Natural killer cell treated with Interleukin-12 subunit alpha and Interleukin-12 subunit beta and Interleukin-15 and Interleukin-18, amount 100 ng/mL, for 72 hours (primary cell): ENCODE measurements at places on chromosomes 2 and 18.

GRCh38 chr2:191895743-191896142 lies 48.9 kb upstream of the CAVIN2 start:
- no peak for DNase-seq

DNA sequence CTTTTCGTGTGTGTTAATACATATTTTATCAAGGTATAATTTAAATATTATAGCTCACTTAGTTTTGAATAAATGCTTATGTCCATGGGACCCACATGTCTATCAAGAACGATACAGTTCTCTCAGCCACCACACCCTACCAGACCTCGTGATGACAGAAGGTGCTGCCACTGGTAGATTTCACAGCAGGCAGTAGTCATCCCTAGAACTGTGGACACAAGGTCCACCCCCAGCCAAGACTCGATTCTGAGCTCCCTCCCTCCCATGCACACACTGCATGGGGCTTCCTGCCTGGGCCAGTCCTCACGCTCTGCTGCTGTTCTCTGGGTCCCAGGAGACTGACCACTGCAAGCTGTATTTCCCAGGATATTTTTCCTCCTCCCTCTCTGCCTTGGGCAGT lies 26.5 kb upstream of the CREB1 start:
- peak; percentile 64 for DNase-seq

DNA sequence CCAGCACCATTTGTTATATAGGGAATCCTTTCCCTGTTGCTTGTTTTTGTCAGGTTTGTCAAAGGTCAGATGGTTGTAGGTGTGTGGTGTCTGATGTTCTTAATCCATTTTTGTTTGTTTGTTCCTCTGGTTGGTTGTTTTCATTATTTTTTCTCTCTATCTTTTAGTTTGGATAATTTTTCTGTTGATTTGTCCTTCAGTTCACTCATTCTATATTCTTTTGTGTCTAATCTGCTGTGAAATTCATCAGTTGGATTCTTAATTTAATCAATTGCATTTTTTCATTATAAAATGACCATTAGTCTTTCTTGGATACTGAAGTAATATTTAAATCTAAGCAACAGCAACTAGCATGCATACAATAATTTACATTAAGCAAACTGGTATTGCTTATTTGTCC lies 206.7 kb upstream of the TRIB2 start:
- no peak for DNase-seq

DNA sequence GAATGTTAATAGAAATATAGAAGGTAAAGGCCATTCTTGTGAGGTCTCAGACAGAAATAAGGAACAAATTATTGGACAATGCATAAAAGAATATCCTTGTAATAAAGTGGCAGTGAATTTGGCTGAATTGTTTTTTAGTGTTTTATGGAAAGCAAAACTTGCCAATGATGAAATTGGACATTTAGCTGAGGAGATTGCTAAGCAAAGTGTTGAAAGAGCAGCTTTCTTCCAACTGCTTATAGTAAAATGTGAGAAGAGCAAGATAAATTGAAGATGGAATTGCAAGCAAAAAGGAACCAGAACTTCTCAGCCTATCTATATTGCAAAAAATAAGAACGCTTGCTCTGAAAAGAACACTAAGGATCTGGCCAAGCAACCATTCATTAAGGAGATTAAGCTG lies 245.7 kb downstream of the MREG start:
- no peak for DNase-seq

GRCh38 chr2:30450025-30450424 lies 3.0 kb downstream of the LCLAT1 start:
- DNase-seq, result no peak

- DNase-seq, result no peak
These were observed 21.8 kb upstream of the SERPINE2 start for GRCh38 chr2:224060783-224061482.

GRCh38 chr2:168601741-168602140 lies 145.7 kb downstream of the CERS6 start:
- DNase-seq, result no peak

DNA sequence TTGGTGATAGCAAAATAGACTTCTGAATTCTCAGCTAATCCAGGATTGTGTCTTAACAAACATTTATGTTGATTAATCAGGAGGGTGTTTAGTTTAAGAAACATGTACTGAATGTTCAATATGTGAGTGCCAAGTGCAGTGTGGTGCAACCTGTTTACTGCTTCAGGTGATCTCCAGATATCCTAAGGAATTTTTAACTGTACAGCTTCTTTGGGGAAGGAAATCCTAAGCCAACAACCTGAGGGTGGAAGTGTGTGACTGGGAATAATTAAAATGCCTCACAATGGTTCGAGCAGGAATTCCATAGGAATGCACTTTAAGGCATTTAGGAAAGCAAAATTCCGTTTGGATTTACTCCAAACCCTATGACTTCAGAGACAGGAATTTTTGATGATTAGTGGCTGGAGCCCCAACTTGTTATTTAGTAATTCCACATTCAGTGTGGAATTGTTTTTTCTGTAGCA lies 16.4 kb downstream of the CRIM1 start:
- no peak for DNase-seq

DNA sequence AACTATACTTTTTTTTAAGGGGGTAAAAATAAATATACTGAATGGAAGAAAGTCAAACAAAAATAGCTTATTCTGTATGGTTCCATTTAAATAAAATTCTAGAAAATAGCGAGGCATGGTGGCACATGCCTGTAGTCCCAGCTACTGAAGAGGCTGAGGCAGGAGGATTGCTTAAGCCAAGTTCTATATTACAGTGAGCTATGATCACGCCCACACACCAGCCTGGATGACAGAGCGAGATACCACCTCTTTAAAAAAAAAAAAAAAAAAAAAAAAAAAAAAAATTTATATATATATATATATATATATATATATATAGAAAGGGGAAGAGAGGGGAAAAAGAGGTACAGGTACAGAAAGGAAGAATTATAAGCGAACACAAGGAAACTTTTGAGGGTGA lies 77.7 kb downstream of the MEMO1 start:
- DNase-seq, result no peak

DNA sequence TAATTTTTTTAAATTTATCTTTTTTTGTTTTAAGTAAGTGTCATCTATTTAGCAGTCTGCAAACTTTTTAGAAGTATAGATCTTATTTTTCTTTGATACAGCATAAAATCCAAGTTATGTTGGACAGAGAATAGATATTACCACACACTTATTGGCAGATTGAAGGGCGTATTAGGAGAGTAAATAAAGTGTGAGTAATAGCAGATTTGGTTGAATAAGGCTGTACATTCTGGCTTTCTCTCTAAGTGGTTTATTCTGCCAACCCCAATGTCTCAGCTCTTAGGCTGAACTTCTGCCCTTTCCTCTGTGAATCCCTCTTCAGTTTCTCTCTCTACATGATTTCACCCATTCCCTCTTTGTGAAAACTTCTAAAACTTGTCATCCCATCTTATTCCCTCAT lies 651.2 kb downstream of the DCC start:
- no peak for DNase-seq

- DNase-seq, result no peak
These were observed 139.0 kb downstream of the TRIM43 start for GRCh38 chr2:95730813-95731212.

DNA sequence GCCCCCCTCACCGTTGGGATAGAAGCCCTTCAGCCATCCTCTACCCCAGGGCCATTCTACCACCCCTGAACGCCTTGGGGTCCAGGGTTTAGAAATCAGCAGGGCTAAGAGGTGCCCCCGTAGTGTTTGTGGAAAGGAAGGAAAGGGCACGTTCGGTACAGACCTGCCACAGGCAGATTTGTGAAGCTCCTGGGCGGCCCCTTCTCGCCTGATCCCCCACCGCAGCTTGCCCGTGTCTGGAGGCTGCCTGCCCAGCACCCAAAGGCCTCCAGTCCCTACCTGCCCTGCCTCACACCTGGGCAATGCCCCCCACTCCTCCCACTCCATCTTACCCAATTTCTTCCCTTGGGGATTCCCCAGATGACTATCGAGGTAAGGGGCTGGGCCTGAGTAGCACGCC lies 21.2 kb downstream of the ATP6V1C2 start:
- DNase-seq, result no peak

- DNase-seq, result no peak
These were observed 349.0 kb upstream of the TNP1 start for GRCh38 chr2:217208867-217209266.

- no peak for DNase-seq
These were observed 39.4 kb upstream of the NCKAP5 start for GRCh38 chr2:133607679-133608078.

GRCh38 chr2:153133716-153134115 lies 344.8 kb downstream of the RPRM start:
- no peak for DNase-seq

DNA sequence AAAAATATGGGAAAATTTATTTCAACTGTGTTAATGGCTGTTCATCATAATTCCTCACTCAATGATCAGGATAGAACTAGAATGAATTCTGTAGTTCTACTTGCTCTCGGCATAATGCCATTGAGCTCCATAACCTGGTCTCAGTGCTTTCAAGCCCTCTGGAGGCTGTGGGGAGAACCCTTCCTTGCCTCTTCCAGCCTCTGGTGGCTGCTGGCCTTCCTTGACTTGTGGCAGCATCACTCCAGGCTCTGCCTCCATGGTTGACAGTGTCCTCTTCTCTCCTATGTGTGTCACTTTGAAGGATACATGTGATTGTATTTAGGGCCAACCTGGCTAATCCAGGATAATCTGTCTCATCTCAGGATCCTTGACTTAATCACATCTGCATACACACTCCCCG lies 26.9 kb upstream of the CABYR start:
- no peak for DNase-seq

DNA sequence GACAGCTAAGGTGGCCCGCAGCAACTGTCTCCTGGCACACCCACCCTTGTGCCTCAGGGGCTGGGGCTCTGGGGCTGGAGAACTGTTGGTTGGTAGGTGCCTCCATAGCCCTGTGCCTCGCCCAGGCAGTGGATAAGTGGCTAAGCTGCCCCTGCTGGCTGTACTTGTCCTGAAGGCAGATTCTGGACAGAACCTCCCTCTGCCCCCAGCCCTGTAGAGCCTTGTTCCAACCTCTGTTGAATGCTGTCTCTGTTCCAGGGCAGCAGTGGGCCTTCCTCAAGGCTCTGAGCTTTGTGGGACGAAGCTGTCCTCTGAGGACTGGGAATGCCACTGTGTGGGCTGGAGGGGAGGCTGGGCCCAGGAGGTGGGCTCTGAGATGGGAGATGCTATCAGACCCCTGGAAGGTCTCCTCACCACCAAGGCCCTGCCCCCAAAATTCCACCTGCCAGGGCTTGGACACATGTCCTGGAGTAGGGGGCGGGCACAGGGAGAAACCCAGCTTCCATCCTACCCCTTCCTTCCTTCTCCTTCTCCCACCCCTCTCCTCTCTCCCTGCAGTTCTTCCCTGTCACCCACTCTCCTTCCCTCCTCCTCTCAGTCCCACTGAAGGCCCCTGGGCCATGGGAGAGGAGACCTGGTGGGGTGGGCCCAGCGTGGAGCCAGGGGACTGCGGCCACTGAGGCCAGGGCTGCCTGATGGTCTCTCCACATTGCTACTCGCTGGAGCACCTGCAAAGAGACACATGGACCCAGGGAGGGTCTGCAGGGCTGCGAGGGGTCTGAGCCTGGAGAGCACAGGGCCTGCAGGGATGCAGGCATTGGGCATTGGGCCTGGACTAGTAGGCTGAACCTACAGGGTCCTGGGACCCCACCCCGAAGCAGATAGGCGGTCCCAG lies 1.7 kb upstream of the PDCD1 start:
- peak; percentile 42 for DNase-seq

GRCh38 chr2:171800639-171801038 lies 93.4 kb downstream of the SLC25A12 start:
- DNase-seq, result no peak

- DNase-seq, result no peak
These were observed 14.5 kb downstream of the SLC19A3 start for GRCh38 chr2:227703280-227703732.

GRCh38 chr2:72148837-72149555 lies 1.3 kb upstream of the CYP26B1 start:
- DNase-seq, result peak; percentile 55

DNA sequence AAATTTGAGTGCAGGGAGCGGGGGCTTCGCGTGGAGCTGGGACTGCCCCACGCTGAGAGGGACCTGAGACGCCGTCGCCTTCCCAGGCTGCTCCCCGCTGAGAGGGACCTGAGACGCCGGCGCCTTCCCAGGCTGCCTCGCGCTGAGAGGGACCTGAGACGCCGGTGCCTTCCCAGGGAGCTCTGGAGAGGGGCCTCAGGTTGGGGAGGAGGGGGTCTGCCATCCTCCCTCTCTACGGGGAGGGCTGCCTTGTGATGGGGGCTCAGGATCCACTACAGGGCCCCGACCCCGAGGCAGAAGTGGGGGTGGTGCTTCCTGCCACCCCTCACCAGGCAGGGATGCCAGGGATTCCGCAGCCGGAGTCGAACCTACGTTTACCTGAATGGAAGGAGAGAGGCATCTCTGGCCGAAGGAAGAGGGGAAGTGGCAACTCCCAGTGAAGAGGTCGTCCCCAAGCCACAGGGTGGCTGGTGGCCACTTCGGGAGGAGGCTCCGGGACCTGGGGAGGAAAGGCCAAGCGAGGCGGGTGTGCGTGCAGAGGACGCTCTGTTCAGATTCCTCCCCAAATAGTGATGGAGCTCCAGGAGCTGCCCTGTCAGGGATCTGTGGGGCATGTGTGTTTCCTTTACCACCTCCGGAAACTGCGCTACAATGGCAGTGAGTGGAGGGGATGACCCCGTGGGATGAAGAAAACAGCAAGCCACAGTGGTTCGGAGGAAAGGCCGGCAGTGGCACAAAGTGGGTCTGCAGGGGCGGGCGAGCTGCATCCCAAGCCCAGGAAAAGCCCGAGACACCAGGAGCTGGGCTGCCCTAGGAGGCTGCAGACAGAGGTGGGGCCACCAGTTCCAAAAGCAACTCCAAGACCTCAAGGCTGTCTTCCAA lies 108.2 kb upstream of the CTDP1 start:
- DNase-seq, result peak; percentile 49
